ENCODE measurements at places on chromosomes 16 and 17.

GRCh38 chr16:68447653-68448359 is 502 bp downstream of the SMPD3 start:
- no peak for DNase-seq

GRCh38 chr16:48393485-48394354 is 8.5 kb upstream of the SIAH1 start:
- DNase-seq = no peak

- no peak for DNase-seq
These were observed 45.8 kb downstream of the RTN4RL1 start for GRCh38 chr17:1979182-1979985.

DNA sequence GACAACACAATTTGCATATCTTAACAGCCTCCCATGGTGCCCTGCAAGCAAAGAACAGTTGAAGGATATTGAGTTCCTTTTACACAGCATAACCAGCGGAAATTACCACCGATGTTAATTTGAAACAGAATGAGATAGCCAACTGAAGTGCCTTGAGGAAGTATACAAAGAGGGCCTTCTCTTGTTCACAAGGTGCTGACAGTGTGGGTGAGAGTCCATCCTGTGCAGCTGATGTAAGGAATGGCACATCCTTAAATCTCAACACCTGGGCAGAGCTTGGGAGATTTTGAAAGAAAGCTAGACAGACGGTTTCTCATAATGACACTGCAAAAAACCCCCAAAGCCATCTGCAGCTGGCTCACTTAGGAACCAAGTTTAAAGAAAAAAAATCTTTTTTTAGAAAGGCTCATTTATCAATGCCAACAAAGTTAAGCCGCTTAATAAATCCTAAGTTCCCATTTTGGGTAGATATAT is 818.6 kb downstream of the KCNJ2 start:
- DNase-seq = no peak

- DNase-seq = no peak
These were observed 118.4 kb upstream of the CDC42EP4 start for GRCh38 chr17:73430165-73430680.

DNA sequence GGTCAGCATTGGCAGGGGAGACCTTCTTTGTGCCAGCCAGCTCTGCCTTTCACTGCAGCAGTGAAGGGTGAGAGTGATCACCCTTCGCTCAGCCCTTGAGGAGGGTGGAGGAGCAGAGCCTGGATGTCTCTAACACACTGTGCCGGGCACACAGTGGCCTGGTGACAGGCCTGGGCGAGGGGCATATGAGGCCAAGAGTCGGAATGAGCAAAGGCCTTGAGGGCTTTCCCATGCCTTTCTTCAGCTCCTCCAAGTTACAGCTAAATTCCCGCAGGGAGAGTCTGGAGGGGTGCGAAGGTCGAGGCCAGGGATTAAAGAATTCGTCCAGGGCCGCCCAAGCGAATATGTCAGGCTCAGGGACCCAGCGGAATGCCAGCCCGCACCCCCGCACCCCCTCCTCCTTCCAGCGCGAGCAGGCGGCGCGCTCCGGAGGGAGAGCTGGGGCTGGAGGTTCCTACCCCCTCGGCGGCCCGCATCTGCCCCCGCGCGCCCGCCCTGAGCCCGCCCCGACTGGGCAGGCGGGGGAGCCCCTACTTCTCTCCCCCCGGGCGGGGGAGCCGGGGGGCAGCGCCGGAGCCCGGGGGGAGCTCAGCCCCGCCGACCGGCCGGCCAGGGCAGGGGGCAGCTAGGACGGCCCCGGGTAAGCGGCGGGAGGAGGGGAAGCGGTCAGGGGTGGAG is at the start of gene RASL10B:
Gene RASL10B, plus strand, starts transcription at position 401 of the 678 bp plus-strand sequence. CDS start 3,546 bp downstream, outside the sequence.
- no peak for DNase-seq

DNA sequence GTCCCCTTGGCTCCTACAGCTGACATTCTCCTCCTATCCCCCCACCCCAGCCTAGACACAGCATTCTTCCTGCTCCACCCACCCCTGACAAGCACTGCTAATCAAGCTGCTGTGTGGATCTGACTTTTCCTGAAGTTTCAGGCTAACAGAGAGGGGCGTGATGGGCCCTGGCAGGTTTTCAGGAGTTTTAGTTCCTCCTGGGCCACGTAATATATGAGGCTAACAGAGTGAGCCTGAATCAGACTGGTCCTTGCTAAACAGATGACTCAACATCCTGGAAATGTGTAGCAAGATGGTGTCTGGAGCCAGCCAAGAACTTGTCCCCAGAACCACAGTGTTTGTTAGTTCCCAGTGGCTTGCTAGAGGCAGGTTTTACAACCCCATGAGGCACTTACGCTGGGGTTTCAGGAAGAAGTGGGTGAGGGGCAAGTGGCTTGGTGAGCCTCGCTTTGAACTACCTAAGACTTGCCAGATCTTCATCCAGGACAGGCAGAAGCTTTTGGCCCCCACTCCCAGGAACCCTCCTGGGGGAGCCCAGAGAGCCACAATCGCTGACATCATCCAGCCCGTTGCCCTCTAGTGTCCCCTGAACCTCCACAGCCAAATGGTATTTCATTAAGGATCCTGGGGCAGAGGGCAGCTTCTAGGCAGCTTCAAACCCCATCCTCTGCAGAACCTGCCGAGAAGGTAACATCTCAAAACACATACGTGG is 15.9 kb downstream of the TMEM92 start:
- no peak for DNase-seq

DNA sequence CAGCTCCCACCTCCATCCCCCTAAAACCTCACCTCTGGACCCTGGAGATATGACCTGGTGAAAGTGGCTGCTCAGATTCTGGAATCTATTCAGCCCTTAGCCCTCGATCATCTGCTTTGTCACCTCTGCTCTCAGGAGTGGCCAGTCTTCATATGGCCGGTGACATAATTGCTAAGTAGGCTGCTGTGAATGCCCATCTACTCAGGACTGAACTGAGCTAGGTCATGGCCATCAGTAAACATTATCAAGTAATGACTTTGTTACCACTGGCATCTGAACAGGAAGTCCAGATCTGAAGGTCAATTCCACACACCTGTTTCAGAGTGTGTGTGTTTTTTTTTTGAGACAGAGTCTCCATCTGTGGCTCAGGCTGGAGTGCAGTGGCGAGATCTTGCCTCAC is 78.6 kb downstream of the CDK5R1 start:
- no peak for DNase-seq

DNA sequence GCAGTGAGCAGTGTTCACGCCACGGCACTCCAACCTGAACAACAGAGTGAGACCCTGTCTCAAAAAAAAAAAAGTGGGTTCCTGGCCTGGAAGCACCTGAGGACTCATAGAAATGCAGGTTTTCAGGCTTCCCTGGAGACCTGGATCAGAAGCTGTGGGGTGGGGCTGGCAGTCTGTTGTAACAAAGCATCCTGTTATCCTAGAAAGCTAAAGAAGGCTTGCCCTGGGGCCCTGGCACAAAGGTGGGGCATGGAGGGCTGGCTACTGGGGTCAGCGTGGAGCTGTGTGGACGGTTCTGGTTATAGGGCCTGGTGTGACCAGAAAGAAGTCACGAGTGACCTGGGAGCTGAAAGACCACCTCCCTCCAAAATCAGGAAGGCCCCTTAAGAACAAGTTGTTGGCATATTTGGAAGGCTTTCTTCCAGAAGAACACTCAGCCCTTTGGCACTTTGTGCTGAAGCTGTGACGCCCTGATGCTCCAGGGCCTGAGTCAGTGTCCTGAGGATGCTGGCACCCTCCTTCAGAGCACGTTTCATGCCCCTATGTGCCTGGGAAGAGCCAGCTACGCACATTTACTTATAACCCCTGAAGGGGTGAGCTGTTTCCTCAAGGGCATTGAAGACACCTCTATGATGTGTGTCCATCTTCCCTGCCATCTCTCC is 6.2 kb downstream of the CRISPLD2 start:
- DNase-seq = no peak

GRCh38 chr16:1863681-1864460 is 8.1 kb downstream of the MEIOB start:
- DNase-seq = no peak

GRCh38 chr16:70740914-70741782 is 55.3 kb upstream of the MTSS2 start:
- DNase-seq = no peak

DNA sequence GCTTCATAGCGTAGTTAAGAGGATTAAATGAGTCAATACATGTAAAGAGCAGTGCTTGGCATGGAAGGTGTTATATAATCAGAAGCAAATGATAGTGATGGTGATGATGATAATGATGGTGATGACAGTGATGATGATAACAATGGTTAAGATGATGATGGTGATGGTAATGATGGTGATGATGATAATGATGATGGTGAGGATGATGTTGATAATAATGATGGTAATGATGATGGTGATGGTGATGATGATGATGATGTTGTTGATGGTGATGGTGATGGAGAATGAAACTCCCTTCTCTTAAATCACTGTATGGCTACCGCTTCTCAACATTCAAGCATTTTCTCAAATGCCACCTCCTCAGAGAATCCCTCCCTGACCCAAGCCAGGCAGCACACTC is 190.5 kb downstream of the TMEM132E start:
- no peak for DNase-seq

- DNase-seq = no peak
These were observed 692.5 kb downstream of the TOX3 start for GRCh38 chr16:51854401-51854951.
